ENCODE measurements at places on chromosomes 2 and 18.

- no peak for DNase-seq
Measured at GRCh38 chr2:241151934-241152660, 1.8 kb downstream of the PPP1R7 start.

DNA sequence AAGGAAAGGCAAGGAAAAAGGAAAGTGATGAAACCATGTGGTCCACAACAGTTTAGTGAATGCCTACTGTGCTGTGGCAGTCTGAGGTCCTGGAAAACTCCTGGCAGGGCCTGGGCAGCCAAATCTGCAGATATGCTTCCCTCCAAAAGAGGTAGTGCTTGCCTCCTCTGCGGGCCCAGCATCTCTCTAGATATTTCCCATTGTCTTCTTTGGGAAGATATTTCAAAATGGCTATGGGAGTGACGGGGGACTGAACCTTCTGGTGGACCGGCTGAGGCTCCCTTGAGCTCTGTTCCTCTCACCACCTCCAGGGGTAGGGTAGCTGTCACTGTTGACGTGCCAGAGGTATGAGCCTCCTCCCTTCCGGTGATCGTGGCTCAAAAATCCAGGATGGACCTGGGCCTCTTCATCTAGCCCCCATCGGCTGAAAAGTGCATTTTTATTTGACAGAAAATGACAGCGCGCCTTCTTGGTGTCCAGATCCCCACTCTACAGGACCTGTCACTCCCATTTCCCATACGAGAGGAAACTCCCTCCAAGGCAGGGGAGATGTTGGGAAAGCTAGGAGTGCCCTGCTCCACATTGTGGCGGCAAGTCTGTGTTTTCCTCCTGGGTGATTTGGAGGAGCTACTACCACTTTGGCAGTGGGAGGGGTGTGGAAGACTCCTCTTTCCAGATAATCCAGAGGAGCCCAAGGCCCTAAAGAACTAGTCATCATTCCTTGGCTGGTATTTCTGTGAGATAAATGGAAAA is 9.4 kb upstream of the PAX3 start:
- DNase-seq = no peak

- DNase-seq = no peak
Measured at GRCh38 chr2:10300997-10301940, 1.4 kb upstream of the HPCAL1 start.

DNA sequence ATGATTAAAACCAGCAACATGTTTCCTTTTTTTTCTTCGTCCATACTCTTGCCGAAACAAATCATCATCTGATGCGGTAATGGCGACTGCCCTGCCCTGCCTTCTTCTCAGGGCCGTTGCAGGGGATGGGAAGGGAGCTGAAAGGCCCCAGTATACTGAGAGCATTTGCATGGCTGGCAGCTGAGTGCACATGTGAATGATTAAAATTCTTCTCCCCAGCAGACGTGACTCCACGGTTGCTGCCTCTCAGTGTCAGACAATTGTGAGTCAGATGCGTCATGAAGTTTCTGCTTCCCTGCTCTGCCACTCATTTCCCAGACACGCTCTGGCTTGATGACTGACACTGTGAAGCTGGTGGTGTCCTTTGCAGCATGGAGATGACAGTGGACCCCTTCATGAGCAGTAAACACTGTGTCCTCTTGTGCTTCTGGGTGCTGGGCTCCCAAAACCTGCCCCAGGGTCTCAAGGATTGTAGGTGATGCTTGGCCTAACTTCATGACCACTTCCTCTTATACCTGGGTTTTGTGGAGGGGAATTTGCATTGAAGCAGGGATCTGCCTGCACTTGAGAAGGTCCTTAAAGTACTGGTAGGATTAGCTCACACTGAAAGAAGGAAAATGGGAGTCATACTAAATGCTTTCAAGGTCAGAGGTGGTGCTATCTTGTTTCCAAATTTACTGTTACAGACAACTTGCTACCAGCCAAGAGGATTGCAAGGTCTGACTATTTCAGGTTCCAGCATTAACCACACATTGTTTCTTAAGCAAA is 222.5 kb upstream of the COPS8 start:
- no peak for DNase-seq

GRCh38 chr2:54579682-54580620 is 123.8 kb downstream of the SPTBN1 start:
- no peak for DNase-seq

- no peak for DNase-seq
Measured at GRCh38 chr2:111904726-111905474, 6.5 kb downstream of the MERTK start.

- no peak for DNase-seq
Measured at GRCh38 chr2:223669453-223670225, 67.5 kb upstream of the SCG2 start.

GRCh38 chr2:67846370-67847070 is 216.3 kb downstream of the C1D start:
- peak; percentile 24 for DNase-seq

- no peak for DNase-seq
Measured at GRCh38 chr18:32378705-32379104, 92.0 kb downstream of the GAREM1 start.

DNA sequence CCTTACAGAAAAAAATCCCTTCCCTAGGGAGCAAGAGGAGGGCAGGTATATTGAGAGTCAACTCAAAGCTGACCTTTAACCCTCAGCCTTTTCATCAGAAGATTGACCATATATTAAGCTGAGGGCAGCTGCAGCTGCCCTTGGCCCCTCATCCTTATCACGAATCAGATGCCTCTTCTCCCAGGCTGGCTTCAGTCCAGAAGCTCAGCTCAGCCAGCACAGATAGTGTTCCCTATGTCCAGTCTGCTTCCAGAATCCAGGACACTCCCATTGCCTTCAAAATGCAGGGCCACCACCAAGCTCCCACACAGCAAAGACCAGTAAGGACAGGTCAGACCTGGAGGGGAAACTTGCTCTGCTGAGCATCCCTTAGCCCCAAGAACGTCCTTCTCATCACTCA is 146.1 kb downstream of the BCL11A start:
- DNase-seq = no peak

GRCh38 chr2:192122141-192122540 is 72.6 kb downstream of the TMEFF2 start:
- no peak for DNase-seq

DNA sequence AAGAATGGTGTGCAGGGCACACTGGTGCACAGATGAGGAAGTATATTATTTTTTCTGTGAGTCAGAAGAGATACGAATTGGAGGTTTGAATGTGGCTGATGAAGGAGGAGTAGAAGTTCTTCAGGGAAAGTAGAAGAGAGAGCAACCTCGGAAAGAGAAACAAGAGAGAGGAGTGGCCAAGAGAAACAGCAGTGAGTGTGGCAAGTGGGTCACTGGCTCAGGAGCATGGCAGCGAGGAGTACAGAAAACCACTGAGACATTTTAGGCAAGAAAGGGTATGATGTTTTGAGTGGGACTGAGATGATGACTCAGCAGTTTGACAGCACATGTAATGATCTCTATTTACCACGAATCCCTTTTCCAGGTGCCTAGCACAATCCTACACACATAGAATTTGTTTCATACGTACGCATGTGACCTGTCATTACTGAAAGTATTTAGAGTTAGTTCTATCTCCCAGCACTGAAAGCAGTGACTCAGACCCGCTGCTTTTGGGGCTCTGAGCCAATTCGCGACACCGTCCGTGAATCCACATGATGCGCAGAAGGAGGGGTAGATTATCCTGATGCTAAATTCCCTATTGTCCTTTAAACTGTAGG is 915.4 kb downstream of the DCDC2C start:
- DNase-seq = no peak

DNA sequence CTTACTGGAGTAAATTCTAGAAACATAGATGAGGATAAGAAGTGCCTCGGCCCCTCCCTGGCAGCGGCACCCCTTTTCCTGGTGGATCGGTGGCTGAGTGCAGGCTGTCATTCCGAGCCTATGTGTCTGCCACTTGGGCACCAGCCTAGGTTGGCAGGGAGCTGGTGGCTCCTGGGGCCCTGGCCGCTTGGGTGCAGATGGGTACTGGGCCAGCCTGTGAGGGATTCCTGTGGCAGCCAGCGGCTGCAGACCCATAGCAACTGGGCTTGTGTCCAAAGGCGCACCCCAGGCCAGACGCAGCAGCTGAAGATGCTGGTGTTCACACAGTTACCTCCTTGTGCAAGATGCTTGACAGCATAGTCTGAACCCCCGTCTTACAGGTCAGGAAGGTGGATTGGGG is 2.8 kb downstream of the SNORC start:
- peak; percentile 26 for DNase-seq

- no peak for DNase-seq
Measured at GRCh38 chr2:237510502-237511217, 23.6 kb downstream of the MLPH start.

DNA sequence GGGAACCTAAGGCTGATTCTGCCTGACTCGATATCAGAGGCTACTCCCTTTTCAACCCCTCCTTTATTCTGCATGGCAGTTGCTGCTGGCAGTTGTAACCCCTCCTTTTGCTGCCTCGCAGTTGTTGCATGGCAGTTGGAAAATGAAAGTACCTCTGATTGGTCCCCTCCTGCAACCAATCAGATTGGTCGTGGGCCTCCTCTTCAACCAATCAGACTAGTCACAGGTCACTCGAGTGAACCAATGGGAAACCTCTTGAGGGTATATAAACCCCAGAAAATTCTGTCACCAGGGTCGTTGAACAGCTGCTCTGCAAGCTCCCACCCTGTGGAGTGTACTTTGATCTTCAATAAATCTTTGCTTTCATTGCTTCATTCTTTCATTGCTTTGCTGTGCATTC is 294.3 kb upstream of the SLC8A1 start:
- DNase-seq = no peak

DNA sequence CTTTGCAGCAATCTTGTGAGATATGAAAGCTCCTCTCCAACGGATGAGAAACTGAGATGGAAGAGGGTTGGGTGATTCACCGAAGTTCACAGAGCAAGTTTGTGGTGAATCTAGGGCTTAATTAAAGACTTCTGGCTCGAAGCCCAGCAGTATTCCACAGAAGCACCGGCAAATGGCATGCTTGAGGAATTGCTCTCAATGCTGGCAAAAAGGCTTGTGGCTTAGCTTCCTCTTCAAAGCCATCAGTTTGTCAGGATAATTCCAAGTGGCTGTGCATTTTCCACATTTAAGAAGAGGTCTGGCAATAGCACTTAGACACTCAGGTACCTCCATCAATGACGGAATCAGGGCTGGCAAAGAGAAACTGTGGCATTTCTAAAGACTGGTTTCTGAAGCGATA is 98.7 kb upstream of the SLC66A3 start:
- no peak for DNase-seq

All from amygdala (tissue), 56 donors.